ENCODE measurements at places on chromosomes 16 and 17.

- DNase-seq: no peak
Measured at GRCh38 chr16:8958344-8959167, 5.2 kb downstream of the USP7 start.

DNA sequence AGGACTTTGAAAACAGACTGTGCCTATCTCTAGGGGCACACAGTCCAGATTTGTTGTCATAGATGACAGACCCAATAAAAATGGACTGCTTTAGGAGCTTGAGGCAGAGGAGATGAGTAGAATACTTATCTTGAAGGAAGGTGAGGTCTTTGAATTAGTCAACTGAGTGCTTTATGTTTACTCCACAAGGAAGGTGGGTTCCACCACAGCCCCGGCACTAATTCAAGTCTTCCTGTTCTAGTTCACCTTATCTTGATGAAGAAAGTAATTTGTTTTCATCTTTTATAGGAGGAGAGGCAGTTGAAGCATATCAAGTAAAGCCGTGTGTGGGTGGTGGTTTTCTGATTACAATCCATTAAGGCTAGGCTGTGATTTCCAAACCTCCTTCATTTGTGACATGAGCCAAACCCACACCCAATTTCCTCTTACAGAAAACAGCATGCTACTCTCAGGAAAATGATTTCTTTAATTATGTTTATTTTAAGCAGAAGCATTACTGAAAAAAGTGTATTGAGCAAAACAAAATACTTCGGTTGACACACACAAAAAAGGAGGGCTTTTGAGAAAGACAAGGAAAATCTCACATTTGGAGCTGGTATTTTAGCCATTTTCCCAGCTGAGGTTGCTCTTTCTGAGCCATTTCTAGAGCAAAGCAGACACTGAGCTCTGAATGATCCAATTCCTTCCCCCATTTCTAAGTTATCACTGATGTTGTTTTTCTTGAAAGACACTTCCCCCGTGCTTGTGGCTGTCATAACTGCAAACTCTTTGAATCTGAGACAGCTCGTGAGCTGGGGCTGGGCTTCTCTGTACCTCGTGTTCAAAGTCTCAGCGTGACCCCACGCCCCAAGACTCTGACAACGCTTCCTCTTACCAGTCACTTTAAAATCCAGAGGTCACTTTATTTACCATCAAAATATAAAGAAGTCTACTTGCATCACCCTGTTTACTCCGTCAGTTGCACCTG, 35.4 kb downstream of the CDRT15 start:
- DNase-seq: no peak

- no peak for DNase-seq
Measured at GRCh38 chr16:70752426-70752825, 48.5 kb downstream of the VAC14 start.

GRCh38 chr16:71360378-71360777, 1.9 kb downstream of the CALB2 start:
- DNase-seq: no peak

GRCh38 chr16:88568710-88569613, 1.2 kb upstream of the ZC3H18 start:
- no peak for DNase-seq

GRCh38 chr16:55615071-55615470, 40.7 kb upstream of the SLC6A2 start:
- no peak for DNase-seq

DNA sequence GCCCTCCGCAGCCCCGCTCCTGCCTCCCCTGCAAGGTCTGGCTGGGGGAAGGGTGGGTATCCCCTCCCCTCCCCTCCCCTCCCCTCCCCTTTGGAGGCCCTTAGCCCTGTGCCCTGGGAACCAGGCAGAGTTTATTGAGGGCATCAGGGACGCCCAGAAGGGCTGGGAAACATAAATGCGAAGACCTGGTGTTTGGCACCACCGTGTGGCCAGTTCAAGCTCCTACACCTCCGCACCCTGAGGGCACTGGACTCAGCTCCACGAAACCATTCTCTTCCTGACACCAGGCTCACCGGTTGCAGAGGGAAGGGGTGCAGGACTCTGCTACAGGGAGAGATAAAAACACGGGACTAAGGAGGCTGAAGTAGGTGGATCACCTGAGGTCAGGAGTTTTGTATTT, 1.0 kb upstream of the AIPL1 start:
- no peak for DNase-seq

GRCh38 chr16:65832679-65833078, 533.8 kb upstream of the CDH5 start:
- no peak for DNase-seq

DNA sequence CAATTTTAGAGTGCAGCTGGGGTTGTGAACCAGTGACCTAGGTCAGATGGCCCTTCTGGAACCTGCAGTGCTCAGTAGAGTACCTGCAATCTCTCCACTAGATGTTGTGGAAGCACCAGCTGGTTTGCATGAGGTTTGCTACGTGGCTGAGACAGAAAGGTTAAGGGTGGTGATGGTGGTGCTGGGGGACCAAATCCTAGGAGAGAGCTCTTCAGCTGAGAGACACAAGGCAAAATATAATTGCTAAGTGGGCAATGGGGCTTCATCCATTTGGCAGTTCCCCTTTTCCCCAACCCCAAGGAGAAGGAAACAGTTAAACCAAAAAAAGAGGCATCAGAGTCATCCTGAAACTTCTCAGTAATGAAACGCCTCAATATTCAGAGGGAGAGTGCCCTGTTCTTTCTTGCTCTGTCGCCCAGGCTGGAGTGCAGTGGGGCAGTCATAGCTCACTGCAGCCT, 13.9 kb downstream of the ITPRIPL2 start:
- no peak for DNase-seq

DNA sequence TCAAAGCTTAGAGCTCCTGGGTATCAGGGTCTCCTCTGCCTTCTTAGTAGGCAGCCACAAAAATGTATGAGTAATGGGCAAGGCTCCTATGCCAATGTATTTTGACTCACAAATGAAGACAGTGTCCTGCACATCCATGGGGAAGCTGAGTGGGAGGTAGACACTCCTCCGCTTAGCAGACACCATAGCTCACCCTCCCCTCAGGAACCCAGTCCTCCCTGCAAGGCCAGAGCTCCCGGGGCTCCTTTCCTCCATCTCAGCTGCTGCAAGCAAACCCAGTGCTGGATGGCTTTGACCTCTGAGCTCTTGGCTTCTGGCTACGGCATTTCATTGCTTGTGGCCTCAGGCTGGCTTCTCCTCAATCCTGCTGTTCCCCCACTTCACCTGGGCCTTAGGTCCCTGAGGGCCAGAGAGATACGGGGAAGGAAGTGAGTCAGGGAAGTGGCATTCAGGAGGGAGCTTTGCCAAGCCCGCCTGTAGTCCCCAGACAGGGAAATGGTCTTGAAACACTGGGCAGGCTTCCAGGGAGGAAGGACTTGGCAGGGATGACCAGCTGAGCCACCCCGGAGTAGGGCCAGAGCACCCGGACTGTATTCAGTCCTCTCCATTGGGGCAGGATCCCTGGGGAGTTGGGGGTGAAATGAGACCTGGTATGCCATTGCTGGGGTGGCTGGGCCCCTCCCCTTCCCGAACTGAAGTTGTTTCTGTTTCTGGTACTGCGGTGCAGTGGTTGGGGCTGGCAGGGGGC, 4.5 kb downstream of the ABCC3 start:
- no peak for DNase-seq

- no peak for DNase-seq
Measured at GRCh38 chr16:73599351-73599750, 551.4 kb upstream of the ZFHX3 start.

DNA sequence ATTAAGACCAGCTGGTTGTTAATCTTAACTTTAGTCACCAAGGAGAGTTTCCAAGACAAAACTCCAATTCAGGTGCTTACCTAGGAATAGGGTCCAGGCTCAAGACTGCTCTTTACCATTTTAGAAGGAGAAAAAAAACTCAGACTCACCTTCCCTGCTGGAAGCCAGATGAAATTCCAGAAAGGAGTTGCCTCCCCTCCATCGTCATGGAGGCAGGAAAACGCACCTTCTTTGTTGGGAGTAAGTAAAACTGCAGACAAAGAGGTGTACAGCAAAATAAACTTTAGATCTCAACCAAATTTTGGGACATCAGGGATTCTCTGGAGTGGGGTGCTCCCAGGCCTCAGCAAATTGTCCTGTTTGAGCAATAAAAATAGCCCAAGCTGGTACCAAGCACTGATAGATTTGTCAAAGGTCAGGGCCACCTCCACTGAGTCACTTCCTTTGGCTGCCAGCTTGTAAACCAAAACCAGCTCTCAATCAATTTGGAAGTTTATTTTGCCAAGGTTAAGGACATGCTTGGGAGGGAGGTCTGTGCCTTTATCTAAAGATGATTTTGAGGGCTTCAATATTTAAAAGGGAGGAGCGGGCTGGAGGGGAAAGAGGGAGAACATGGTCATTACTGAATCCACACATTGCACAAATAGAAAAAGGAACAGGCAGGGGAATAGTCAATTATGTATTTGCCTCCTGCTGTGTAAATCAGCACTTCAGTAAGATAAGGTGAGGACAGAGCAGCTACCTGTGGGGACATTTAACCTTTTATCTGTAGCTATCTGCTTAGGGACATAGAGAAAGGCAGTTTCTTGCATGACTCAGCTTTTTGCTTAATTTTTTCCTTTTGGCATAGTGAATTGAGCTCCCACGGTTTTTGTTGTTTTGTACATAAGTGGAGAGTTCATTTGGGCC, 1.5 kb upstream of the ALDH3A2 start:
- DNase-seq: no peak

GRCh38 chr17:31530391-31530985, 139.0 kb downstream of the RAB11FIP4 start:
- no peak for DNase-seq

GRCh38 chr17:7797976-7798375, 36.0 kb upstream of the KDM6B start:
- no peak for DNase-seq

GRCh38 chr16:52078716-52079655, 468.0 kb downstream of the TOX3 start:
- DNase-seq: no peak

GRCh38 chr16:80695020-80695419, 109.4 kb downstream of the CDYL2 start:
- DNase-seq: no peak

- DNase-seq: no peak
Measured at GRCh38 chr16:81442916-81443687, 1.5 kb upstream of the CMIP start.

DNA sequence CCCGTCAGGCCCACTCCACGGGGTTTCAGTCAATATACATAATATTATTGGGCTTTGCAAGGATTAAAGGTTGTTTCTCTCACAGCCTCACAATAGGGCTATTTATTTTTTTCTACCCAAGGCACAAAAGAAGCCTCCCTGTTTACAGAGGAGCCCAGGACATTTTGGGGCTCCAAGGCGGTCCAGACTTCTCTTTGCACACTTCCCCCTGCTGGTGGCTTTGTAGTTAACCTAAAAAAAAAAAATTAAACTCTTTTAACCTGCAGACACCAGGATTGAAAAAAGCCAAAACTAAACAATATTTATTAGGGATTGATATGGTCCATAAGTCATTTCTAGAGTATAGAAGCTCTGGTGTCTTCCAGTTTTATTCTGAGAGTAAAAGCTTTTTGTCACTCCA, 169.7 kb upstream of the ZFHX3 start:
- no peak for DNase-seq

DNA sequence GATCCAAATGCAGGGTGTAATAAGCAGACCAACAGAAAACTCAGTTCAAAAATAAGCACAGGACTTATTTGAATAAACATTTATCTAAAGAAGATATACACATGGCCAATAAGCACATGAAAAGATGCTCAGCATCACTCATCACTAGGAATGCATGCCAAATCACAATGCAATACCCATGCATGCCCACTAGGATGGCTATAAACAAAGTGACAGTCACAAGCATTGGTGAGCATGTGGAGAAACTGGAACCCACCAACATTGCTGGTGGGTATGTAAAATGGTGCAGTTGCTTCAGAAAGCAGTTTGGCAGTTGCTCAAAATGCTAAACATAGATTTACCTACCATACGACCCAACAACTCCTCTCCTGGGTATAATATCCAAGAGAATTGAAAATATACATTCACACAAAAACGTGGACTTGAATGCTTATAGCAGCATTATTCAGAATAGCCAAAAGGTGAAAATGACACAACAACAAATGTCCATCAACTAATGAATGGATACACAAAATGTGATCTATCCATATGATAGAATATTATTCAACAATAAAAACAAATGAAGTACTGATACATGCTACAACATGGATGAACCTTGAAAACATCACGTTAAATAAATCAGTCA, 20.1 kb downstream of the UBE2O start:
- no peak for DNase-seq

DNA sequence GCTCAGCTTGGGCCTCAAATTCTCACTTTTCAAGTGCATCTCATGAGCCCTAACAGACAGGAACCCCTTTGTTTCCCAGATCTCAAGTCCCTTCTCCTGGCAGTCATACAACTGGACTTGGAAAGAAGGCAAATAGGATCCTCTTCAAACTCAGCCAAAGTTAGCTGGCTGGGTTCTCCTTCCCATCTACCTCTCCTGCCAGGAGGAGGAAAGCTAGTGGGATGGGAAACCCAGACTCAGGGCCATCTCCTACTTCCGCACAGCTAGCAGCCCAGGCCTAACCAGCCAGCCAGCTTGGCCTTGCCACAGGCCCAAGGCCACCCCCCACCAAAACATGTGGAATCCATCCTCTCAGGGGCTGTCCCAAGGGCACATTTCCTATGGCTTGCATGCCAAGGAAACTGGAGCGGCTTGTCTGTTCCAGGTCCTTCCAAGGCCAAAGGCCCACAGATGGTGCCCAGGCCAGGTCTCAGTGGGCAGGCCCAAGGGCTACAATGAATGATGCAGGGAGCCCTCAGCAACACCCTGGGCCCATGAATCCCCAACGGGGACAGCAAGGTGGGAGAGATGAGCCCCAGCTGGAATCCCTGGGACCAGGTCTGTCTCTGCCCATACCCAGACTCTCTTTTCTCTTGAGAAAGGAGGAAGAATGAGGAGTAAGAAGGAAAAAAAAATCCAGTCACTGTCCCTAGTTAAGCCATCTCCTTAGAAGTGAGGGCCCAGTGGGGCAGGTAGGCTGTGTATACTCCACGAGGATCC, 1.7 kb downstream of the SMARCD2 start:
- DNase-seq: no peak

GRCh38 chr16:83967838-83968305, at the start of gene NECAB2:
NECAB2 (plus strand) TSS chr16:83968244; CDS start chr16:83968649, 405 bp downstream.
- DNase-seq: no peak
